ENCODE measurements at places on chromosomes 12 and 14.

GRCh38 chr14:94059998-94060397 is 21.0 kb downstream of the DDX24 start:
- no peak for DNase-seq

GRCh38 chr12:34397591-34398365 is 375.5 kb downstream of the ALG10 start:
- DNase-seq = no peak

- DNase-seq = no peak
Measured at GRCh38 chr12:47207340-47207717, 127.6 kb upstream of the AMIGO2 start.

- DNase-seq = no peak
Measured at GRCh38 chr12:16175840-16176239, 101.6 kb downstream of the SLC15A5 start.

DNA sequence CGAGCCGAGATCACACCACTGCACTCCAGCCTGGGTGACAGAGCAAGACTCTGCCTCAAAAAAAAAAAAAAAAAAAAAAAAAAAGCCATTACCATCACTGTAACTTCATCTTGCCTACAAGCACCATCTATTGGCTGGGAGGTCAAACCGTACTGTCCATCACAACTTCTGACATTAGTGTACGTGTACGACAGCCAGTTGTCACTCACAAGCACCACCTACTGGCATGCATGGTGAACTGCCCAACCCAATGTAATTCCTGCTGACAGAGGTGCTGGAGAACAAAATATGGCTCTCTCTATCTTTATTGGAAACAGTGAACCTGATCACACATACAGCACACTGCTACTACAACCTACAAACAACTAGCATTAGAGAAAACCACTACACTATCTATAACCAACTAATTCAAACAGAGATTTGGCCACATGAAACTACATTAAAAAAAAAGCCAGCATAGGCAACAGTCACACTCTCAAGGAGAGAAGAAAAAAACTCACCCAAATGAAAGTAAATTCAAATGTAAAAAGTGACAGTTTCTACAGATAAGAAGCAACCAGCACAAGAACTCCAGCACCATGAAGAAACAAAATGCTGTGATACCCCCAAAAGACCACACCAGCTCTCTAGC is 82.3 kb downstream of the PUS7L start:
- no peak for DNase-seq

- no peak for DNase-seq
Measured at GRCh38 chr12:117279606-117280005, 81.8 kb downstream of the NOS1 start.

All from NCI-H2227 treated with DMSO at 0.1 percent for 48 hours (cell line).